ENCODE measurements at places on chromosomes 13 and 19.

GRCh38 chr19:27676877-27677276 lies 1536.1 kb downstream of the UQCRFS1 start:
- no peak for DNase-seq

- no peak for DNase-seq
Measured at GRCh38 chr13:42348576-42348975, 76.6 kb downstream of the AKAP11 start.

- DNase-seq = no peak
Measured at GRCh38 chr13:78129359-78129758, 210.7 kb upstream of the EDNRB start.

DNA sequence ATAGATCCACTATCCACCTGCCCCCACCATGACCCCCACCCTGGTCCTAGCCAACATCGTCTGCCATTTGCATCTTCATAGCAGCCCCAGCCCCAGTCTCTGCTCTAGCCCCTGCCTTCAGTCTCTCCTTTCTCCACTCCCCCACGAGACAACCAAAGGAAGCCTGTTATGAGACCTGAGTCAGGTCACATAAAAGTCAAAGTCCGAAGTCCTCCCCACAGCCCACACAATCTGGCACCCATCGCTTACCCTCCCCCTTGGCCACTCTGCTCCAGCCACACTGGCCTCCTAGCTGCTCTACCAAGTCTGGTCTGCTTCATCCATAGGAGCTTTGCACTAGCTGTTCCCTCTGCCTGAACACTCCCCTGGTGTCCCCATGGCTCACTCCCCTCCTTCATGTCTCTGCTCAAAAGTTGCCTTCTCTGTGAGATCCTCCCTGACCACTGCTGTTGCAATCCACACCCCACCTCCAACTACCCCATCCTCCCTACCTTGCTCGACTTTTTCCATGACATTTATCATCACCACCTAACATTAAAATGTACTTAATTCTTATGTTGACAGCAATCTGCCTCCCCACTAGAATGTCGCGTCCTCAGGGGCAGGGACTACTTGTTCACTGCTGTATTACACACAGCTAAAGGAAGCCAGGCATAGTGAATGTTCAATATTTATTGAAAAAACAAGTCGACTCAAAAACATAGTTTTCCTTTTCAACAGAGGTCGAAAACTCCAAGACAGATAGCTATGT lies 1.2 kb upstream of the PLEKHG2 start:
- DNase-seq = no peak

GRCh38 chr13:73000027-73000674 lies 58.7 kb upstream of the KLF5 start:
- DNase-seq = no peak

- DNase-seq = no peak
Measured at GRCh38 chr19:11268783-11269267, 6.5 kb upstream of the DOCK6 start.

GRCh38 chr19:7965921-7966665 lies 22.6 kb upstream of the TIMM44 start:
- DNase-seq = no peak

DNA sequence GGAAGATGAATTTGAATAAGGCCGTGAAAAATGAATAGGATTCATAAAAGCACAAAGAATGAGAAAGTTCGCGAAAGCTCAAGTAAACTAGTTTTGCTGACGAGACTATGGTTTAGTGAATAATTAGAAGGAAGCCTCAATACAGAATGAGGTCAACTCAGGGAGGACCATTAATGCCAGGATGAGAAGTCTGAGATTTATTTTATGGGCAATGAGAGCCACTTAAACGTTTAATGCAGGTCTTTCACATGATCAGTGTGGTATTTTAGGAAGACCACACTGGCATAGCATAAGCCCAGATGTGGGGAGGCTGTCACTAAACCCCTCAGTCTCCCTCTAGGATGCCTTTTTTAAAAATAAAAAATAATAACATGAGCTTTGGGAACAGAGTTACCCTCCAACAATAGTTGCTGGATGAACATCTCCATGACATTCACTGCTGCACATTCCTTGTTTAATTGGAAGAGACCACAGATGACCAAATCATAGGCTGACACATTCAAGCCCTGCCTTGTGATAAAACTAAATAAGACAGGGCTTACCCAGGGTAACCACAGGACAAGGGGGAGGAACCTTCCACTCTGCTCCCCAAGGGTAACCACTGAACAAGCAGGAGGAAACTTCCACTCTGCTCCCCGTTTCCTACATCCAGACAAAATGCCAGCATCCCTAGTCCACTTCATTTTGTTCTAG lies 43.6 kb upstream of the LSM14A start:
- DNase-seq = no peak

DNA sequence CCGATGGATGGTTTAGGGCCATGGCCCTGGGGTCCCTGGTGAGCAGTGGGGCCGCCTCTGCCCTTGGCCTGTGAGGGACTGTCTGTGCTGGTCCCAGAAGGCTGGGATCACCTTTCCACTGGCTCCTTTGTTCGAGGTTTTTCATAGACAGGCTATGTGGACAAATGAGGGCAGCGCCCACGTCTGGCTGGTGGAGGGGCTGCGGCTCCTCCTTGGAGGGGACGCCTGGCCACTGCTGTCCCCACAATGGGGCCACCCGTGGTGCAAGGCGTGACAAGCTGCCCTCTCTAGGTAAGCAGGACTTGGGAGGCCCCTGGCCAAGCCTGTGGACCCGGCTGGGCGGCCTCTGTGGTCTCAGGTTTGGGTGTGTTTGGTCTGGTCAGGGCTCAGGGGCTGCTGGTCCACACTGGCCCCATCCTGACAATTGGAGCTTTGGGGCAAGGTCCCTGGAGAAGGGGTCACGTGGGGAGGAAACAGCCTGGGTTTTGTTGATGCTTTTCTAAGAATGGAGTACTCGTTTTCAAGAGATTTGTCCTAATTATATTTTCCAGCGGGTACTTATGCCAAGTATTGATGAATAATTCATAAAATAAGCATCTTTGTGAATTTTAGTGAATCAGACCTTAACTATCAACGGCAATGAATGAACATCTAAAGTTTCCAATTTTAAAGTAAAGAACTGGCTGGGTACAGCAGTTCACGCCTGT lies 33.3 kb downstream of the MCF2L start:
- DNase-seq = no peak

DNA sequence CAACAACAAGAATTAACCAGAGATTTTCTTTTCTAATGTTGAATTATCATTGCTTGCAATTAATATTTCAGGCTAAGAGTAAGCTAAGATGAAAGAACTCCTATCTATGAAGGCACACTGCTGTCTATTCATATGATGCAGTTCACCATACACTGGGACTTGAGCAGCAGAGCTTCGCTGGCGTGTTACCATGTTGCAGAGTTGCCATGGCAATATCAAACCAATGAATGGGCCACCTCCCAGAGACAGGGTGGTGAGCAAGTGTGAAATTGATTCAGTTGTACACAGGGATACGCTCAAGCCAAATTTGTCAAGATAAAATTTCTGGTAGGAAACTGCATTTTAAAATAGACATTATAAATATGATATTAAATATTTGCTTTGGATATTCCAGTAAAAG lies 69.3 kb upstream of the MYO16 start:
- no peak for DNase-seq

DNA sequence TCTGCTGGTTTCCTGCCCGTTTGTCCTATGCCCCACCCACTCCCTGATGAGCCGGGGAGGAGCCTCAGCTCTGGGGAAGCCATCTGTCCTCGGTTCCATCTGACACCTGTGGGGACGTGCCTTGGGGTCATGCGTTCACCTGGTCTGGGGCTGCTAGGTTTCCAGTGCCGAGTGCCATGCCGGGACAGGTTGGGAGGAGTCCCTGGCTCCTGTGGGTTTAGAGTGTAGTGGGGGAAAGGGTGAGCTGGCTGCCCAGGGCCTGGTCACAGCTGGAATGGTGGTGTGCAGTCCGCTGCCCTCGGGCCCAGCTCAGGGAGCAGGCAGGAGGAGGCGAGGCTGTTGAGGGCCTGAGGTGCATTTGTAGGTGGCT lies 2.5 kb downstream of the KDM4B start:
- peak; percentile 63 for DNase-seq

GRCh38 chr13:25422153-25422552 lies 50.4 kb downstream of the ATP8A2 start:
- DNase-seq = no peak

Measured in cerebellum (tissue), 4 donors.